ENCODE measurements at places on chromosomes 6 and 20. TPM values are rescaled to one million over a fixed set of nuclear protein-coding genes. Genes with fewer than 3 reads are reported as not detected.

CBLN4 gene
- total RNA-seq: not detected

SNAP25 gene
- total RNA-seq: 2.8 TPM

WFDC2 gene
- 0.52 TPM for total RNA-seq

KCNS1 gene
- 0.21 TPM for total RNA-seq

VWA7 gene
- total RNA-seq: 6.2 TPM

PTK6 gene
- not detected for total RNA-seq

GUCA1A gene
- not detected for total RNA-seq

ULBP3 gene
- 1.4 TPM for total RNA-seq

MATN4 gene
- not detected for total RNA-seq

TULP1 gene
- total RNA-seq: not detected

NMBR gene
- not detected for total RNA-seq

TCP11 gene
- total RNA-seq: not detected

C20orf141 gene
- total RNA-seq: not detected

SPTLC3 gene
- 8.1 TPM for total RNA-seq

TNFRSF6B gene
- total RNA-seq: 1.4 TPM

PPP1R3G gene
- 10.7 TPM for total RNA-seq

BMP2 gene
- 4.7 TPM for total RNA-seq

SOBP gene
- total RNA-seq: 14.4 TPM

SAPCD1 gene
- total RNA-seq: 0.73 TPM

MAS1 gene
- not detected for total RNA-seq

HCK gene
- total RNA-seq: 11.1 TPM

NOP56 gene
- total RNA-seq: 63.3 TPM

PREP gene
- 29.6 TPM for total RNA-seq

JPH2 gene
- total RNA-seq: 78.3 TPM

GGTLC1 gene
- total RNA-seq: not detected

GPSM3 gene
- 15.8 TPM for total RNA-seq

All from left cardiac atrium (tissue), 4 donors.